ENCODE measurements at places on chromosomes 16 and 17. TPM values are rescaled to one million over a fixed set of nuclear protein-coding genes. Genes with fewer than 3 reads are reported as not detected.

MAPT gene
- 0.95 TPM for total RNA-seq

NACA2 gene
- total RNA-seq, result not detected

MT1M gene
- not detected for total RNA-seq

EXOC3L1 gene
- 0.72 TPM for total RNA-seq

MBTPS1 gene
- 93.2 TPM for total RNA-seq

KRT32 gene
- total RNA-seq, result not detected

ADAM11 gene
- total RNA-seq, result 2.3 TPM

TBX2 gene
- 11.5 TPM for total RNA-seq

ABCC11 gene
- total RNA-seq, result 0.21 TPM

SULT1A2 gene
- total RNA-seq, result 0.43 TPM

KRT40 gene
- total RNA-seq, result not detected

BAIAP3 gene
- total RNA-seq, result 4.2 TPM

CHD9NB gene
- not detected for total RNA-seq

CCT6B gene
- 1.5 TPM for total RNA-seq

KRTAP9-4 gene
- total RNA-seq, result not detected

TIMM22 gene
- 20.6 TPM for total RNA-seq

Data from Caco-2 (cell line).